Non-pigmented ciliary epithelial cell (primary cell): ENCODE measurements at places on chromosomes 13 and 19.

- no peak for DNase-seq
Observed at GRCh38 chr13:80605716-80606115, 264.8 kb upstream of the SPRY2 start.

DNA sequence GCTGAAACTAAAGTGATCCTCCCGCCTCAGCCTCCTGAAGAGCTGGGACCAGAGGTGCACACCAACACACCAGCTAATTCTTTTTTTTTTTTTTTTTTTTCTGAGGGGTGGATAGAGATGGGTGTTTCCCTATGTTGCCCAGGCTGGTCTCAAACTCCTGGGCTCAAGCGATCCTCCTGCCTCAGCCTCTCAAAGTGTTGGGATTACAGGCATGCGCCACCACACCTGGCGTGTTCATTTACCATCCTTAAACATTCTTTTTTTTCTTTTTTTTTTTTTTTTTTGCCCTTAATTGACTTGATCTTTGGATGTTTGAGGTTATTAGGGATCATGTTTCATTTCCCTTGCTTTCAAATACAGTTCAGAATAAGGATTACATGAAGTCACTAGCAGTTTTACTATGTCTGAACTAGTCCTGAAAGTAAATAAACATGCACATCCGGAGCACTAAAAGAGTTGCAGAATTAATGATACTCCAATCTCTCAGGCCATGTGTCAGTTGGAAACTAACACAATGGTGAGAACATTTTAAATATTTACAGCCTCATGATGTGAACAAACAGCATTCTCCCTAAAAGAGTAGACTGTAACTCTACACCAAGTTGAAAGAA is 10.2 kb downstream of the UTP14C start:
- DNase-seq: no peak

GRCh38 chr19:12450844-12451243 is 10.0 kb upstream of the ZNF443 start:
- no peak for DNase-seq

GRCh38 chr19:7846155-7846646 is 16.2 kb downstream of the EVI5L start:
- DNase-seq: no peak

DNA sequence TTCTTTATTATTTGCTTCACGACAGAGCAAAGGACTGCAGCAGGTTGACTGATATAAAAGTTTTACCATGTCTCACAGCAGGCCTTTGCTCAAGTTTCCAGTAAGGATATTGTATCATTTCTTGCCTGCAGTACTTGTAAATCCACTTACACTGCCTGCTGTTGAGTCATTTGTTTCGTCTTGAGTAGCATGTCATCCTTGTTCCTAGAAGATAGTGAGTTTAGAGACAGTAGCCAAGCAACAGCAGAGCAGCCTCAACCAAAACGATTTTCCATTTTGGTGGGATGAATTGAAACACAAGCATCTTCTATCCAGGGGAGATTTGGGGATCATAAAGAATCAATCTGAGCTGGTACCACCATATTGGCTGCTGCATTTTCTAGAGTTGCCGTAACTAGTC is 24.0 kb upstream of the ALOX5AP start:
- peak; percentile 75 for DNase-seq

- no peak for DNase-seq
Observed at GRCh38 chr19:49017666-49018351, 918 bp upstream of the LHB start.

GRCh38 chr13:71214821-71215220 is 652.2 kb downstream of the DACH1 start:
- DNase-seq: no peak

DNA sequence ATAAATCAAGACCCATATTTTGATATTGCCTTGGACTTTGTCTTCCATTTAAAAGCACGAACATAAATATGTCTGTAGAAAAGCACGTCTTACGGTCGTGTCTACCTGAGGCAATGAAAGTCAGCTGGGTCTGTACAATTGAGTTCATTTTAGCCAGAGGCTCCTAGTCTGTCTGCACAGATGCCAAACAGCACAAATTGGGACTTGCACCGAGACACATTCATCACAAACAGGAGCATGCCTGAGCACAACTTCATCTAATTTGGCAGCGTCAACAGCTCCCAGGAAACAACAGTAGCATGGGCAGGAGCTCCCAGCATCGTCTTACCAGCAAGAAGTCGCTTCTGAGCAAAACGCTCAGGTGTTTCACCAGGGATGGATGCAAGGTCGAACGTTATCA is 687.0 kb downstream of the EFNB2 start:
- DNase-seq: no peak

- no peak for DNase-seq
Observed at GRCh38 chr13:96041326-96042110, 11.7 kb downstream of the UGGT2 start.

DNA sequence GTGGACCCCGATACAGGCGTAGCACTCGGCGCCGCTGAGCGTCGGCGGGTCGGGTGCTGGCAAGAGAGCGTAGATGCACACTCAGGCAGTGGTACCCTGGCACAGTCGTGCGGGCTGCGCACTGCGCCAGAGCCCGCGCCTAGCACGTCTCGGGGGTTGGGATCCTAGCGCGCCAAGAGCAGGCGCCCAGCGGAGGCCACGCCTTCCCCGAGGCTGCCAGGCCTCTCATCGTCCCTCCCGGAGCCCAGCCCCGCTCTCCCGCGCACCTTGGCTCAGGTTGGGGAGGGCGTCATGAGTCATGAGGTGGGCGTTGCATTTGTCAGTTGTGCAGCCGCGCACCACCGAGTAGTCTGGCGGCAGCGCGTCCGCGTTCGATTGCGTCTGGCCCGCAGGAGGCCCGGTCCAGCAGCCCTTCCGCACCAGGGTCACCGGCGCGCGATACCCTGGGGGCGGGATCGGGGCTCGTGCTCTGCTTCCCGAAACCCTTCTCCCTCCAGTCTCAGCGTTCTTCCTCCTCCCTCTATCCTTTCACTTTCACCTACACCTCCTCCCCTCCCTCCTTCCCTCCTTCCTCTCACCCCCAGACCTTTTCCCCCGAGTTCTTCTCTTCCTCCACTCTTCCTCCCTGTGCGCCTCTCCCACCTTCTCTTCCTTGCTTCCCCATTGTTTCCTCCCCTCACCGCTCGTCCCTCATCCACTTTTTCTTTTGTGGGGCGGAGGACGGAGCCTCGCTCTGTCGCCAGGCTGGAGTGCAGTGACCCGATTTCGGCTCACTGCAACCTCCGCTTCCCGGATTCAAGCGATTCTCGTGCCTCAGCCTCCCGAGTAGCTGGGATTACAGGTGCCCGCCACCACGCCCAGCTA is 3.5 kb downstream of the LYPD5 start:
- DNase-seq: no peak

- no peak for DNase-seq
Observed at GRCh38 chr19:17001603-17002183, 24.9 kb downstream of the CPAMD8 start.
